ENCODE measurements at places on chromosomes 3 and 15. TPM values are rescaled to one million over a fixed set of nuclear protein-coding genes. Genes with fewer than 3 reads are reported as not detected.

The TNIK gene
- 28.6 TPM for total RNA-seq

- peak overlapping the region; percentile 77 for H3K27ac ChIP-seq
- peaks cover 56% of the 10 kb centered on the region for H3K36me3 ChIP-seq
- H3K27me3 ChIP-seq: no peaks in the 10 kb centered on the region
Measured at GRCh38 chr15:43190178-43190577, 5.0 kb downstream of the CCNDBP1 start.

DNA sequence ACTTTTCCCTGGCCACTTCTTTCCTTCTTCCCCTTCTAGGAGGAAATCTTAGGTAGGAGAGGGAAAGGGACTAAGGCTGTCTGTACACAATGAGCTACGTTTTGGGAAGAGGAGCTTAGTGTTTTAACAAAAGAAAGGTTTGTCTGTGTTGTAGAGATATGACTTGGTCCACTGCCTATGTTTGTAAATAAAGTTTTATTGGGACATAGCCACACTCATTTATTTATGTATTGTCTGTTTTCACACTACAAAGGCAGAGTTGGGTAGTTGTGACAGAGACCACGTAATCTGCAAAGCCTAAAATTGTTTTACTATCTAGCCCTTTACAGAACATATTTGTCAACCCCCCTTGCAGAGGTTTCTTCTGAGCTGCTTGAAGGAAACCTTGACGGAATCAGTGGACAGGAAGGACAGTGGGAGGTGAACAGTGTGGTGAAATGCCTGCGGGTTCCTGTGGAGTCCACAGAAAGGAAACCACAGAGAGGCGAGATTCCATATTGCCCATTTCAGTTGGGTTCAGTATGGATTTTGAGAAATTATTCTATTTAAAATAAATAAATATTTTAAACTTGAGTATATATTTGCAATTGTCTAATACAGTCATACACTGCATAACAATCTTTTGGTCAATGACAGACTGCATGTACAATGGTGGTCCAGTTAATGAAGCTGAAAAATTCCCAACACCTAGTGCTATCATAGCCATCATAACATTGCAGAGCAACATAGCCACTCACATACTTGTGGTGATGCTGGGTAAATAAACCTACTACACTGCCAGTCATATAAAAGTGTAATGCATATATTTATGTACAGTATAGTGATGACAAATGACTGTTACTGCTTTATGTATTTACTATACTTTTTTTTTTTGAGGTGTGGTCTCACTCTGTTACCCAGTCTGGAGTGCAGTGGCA, 157.9 kb upstream of the NUDT16 start:
- no peak overlapping the region for H3K27ac ChIP-seq
- no peaks in the 10 kb centered on the region for H3K27me3 ChIP-seq
- H3K4me1 ChIP-seq: no peaks in the 10 kb centered on the region
- H3K4me3 ChIP-seq: no peak overlapping the region

The SERPINI2 gene
- 0.41 TPM for total RNA-seq

DNA sequence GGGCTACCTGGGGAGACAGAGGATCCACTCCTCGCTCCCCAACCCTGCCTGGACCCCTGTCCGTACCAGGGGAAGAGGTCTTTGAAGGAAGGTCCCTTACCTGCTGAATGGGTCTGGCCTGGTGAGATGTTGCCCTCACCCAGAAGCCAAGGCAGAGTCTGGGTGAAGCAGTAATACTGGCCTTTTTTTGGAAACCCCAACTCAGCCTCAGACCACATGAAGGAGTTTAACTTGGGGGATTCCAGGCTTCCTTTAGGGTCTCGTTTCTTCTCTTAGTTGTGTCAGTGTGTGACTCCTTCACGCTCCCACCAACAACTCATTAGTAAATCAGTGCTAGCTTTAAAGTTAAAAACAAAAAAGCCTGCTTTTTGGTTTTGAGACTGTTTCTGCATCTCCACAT, 45.6 kb downstream of the RTP1 start:
- H3K27ac ChIP-seq: no peak overlapping the region
- H3K27me3 ChIP-seq: no peaks in the 10 kb centered on the region
- no peaks in the 10 kb centered on the region for H3K36me3 ChIP-seq
- no peaks in the 10 kb centered on the region for H3K4me1 ChIP-seq
- no peak overlapping the region for H3K4me3 ChIP-seq

DNA sequence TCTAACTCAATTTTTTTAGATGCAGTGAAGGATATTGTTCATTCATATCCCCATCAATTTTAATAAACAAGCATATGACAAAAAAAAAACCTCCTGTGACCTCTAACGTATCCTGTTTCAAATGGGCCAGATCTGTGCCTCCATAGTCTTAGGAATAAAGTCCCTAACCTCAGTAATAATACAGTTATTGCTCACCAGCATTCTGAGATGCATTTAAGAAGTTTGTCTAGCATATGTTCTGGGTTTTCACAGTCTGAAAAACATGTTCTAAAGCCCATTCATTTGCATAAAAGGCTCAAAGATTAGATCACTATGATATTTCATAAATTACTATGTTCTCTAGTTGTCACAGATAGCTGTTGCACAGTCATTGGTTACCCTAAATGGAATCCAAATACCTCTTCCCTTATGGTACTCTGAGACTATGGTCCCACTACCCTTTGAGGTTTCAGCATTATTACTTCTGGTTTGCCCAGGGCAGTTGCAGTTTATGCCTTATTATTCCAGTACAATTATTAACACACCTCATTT, 190.1 kb downstream of the ZIC4 start:
- no peaks in the 10 kb centered on the region for H3K4me1 ChIP-seq
- no peak overlapping the region for H3K27ac ChIP-seq
- no peaks in the 10 kb centered on the region for H3K36me3 ChIP-seq
- H3K27me3 ChIP-seq: no peaks in the 10 kb centered on the region

The ICE2 gene
- 22.9 TPM for total RNA-seq

DNA sequence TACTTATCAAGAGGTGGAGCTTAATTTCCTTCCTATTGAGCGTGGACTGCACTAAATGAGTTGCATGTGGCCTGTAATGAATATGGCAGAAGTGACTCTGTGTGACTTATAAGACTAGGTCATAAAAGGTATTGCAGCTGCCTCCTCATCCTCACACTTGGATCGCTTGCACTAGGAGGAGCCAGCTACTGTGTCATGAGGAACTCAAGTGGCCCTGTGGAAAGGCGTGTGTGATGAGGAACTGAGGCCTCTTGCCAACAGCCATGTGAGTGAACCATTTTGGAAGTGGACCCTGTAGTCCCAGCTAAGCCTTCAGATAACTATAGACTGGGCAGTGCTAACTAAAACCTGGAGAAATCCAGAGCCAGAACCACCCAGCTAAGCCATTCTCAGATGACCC, 7.1 kb upstream of the SLC30A4 start:
- no peaks in the 10 kb centered on the region for H3K27me3 ChIP-seq
- DNase-seq: peak; percentile 22
- H3K4me3 ChIP-seq: no peak overlapping the region
- H3K27ac ChIP-seq: no peak overlapping the region
- H3K36me3 ChIP-seq: no peaks in the 10 kb centered on the region
- no peaks in the 10 kb centered on the region for H3K4me1 ChIP-seq

Data from left ventricle myocardium inferior (tissue), 1 donor.